ENCODE measurements at places on chromosomes 2 and 18. TPM values are rescaled to one million over a fixed set of nuclear protein-coding genes. Genes with fewer than 3 reads are reported as not detected.
A peak's percentile ranks its signal among the peaks of the same experiment; 100 is the strongest.

DNA sequence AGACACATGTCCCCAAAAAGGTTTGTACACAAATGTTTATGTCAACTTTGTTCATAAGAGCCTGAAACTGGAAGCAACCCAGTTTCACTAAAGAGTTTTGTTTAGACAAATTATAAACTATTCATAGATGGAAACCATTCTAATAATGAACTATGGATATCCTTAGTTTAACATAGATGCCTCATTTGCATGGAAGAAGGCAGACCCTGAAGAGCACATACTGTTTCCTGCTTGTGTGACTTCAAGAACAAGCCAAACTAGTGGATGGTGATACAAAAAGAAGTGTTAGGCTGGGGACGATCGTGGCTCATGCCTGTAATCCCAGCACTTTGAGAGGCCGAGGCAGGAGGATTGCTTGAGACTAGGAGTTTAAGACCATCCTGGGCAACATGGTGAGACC is 48.1 kb downstream of the ACOXL start:
- DNase-seq = no peak

GRCh38 chr18:44893045-44893706 is 212.5 kb downstream of the SETBP1 start:
- no peak for DNase-seq

PSMG2 gene
- total RNA-seq = 94.8 TPM

- peak; percentile 15 for DNase-seq
These were observed 133.5 kb upstream of the CDCA7 start for GRCh38 chr2:173221132-173221695.

DNA sequence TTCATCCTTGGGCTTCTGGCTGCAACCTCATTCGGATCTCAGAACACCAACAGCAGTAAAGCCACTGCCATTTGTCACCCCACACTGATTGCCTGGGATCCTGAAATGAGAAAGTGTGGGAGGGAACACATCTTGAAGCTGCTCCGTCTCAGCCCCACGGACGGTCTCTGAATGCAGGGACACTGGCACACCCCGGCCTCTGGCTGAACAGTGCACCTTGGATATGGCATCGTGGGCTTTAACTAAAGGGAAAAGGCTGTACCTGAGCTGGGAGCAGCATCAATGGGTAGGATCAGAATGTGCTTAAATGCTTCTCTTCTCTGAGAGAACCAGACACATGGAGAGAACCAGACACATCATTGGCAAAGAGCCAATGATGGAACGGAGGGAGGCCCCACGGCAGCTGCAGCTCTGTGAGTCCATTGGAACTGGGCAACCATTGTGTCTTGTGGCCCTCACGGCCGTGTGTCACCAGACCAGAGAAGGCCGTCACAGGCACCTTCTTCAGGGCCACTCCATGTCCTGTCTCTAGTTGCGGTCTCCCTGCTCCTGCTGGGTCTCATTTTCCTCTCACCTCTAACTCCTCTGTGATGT is 193.4 kb upstream of the MYT1L start:
- DNase-seq = no peak

DNA sequence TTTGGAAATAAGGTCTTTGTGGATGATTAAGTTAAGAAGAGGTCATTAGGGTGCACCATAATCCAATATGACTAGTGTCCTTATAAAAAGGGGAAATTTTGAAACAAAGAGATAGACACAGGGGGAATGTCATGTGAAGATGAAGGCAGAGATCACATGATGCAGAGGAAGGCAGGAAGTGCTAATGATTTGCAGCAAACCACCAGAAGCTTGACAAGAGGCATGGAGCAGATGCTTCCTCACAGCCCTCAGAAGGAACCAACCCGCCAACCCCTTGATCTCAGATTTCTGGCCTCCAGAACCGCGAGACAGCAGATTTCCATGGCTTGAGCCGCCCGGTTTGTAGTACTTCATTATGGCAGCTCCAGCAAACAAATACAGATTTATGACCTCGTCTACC is 17.4 kb upstream of the SMARCAL1 start:
- no peak for DNase-seq

UPP2 gene
- not detected for total RNA-seq

DNA sequence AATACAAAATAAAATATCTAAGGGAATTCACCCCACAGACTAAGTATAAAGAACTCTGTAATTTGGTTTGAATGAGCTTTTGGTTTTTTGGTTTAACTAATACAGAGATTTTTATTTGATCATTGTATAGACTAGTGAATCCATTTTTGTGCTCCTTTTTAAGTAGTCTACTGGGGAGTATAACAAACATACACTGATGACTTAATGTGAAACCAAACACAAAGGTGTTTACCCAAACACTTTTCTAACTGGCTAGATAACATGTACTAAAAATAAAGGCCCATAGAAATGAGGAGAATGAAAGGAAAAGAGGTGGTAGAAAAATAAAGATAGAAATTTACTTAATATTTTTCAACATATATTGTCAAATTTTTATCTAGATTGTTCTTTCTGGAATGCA is 146.0 kb downstream of the NRXN1 start:
- DNase-seq = no peak

CPO gene
- not detected for total RNA-seq

C1QL2 gene
- not detected for total RNA-seq

- DNase-seq = no peak
These were observed 3.8 kb downstream of the GBX2 start for GRCh38 chr2:236164201-236164924.

MSH2 gene
- 125 TPM for total RNA-seq

GPR45 gene
- total RNA-seq = not detected

DNA sequence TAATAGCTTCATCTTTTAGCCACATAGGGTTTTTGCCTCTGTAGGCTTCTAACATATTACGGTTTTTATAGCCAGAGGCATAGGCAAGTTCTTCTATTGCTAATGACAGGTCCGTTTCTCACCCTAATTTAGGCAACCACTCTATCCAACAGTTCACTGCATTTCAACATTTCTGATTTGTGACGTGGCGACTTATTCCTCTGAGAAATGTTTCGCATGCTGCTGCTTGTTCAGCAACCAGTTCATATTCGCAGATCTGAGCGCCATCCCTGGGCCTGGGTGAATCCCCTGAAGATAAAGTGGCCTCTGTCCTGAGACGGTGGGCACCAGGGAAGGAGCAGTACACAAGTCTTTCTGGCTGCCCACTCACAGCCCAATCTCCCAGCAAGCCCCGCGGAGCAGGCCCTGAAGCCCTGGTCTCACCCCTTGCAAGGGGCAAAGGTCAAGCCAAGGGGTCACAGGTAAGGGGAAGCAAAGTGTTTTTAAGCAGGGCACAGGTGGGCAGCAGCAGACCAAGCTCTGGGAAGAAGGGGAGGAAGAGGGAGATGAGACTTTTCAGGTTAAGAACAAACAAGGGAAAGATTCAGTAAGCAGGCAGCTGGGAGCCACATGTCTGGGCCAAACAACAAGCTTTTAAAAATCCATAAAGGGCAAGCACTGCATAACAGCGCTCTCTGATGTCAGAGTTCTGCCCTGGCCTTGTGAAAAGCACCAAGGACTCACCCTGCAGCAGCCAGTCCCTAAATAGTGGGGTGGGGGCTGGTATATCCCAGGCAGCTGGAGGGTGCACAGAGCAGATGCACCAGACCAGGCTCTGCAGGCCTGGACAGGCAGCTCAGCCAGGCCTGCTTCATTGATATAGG is 10.8 kb upstream of the COX7A2L start:
- DNase-seq = no peak

GRCh38 chr2:50753234-50753633 is 278.7 kb downstream of the NRXN1 start:
- DNase-seq = no peak

DNA sequence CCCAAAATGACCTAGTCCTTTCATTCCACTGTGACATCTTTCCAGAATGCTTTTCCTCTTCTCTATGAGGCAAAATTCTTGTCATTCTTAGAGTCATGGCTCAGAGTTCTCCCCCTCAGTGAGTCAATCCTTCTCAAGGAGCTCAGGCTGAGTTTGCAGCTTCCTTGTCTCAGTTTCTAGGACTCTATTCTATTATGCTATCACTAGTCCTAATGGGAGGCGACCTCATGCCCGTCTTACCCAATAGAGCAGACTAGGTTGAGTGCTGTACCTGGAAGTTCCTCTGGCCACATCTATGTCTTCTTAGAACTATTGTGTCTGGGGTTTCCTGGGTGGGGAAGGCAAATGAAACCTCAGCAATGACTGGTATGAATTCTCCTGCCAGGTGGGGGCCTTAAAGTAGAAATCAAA is 51.5 kb downstream of the HAUS1 start:
- no peak for DNase-seq

DNA sequence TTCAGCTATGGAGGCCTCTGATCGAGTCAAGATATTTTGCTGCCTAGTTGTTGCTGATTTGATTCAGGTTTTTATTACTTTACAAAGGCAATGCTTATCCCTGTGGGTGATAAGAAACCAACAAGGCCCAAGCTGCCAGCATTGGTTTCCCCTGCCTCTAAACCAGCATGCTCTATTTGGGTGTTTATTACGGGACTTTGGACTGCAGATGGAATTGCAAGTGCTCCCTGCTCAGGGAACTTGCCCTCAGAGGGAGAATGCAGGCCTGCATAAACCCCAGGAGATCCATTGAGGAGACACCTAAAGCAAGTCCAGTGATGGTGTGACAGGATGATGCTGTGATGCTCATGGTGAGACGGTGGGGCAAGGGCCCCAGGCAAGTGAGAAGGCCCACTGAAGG is 172.1 kb downstream of the VAPA start:
- DNase-seq = no peak

- DNase-seq = no peak
These were observed 10.2 kb upstream of the TEX261 start for GRCh38 chr2:71004857-71005256.

CHPF gene
- 79.6 TPM for total RNA-seq

SLC23A3 gene
- 0.38 TPM for total RNA-seq

DNA sequence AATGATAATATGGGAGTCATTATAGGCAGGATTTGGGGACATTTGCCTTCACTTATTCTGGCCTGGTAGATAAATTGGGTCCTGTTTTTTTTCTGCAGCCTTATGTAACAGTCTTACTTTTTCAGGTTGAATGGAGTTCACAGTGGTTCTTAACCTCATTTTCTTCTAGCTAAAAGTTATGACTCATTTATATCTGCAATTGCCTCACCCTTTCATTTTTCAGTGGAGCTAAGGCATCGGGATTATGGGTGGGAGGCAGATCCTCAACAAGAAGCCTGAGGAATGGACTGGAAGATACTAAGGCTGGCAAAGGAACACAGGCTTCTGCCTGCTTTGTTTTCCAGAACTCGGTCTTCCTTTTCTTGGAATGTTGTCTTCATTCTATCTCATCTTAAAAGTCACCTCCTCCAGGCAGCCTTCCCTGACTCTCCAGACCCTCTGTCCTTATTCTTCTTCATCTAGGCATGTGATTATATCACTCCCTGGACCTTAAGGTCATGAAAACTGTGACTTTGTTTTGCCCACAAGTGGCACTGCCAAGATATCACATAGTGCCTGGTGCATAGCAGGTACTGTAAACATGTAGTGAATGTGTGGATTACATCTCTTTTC is 41.0 kb upstream of the ACSL3 start:
- no peak for DNase-seq

DNA sequence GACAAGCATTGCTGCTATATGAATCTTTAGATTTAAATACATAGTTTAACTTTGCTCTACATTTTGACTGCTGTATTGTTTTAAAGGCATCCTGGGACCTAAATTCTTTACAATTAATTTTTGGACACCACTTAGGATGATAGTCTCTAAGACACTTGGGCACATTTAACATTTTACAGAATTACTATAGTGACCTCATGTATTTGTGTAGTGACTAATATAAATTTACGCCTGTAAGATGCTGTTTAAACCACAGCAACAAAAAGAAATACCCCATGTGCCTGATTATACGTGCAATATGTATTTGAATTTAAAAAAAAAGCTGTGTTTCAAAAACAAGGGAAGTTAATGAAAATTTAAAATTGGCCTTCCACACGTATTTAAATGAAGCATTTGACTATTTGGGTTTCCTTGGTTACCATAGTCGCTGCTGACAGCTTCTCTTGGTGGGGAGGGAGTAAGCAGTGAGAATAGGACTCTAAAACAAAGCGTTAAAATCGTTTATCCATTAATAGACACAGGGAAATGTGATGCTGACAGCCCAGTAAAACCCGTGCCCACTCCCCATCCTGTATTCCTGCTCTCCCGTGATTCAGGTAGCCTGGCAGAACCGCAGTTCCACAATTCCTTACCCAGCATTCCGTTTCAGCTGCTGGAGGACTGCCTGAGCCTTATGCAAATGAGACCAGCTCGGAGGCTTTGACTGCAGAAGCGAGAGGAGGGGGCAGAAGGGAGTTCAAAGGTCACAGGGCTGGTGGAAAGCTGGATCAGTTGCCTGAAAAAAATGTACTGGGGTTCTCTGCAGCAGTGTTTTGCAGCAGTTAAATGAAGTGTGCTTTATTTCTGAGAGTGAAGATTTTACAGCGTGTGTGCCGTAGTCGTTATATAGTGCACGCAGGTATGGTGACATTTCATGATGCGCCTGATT is 104.3 kb downstream of the CSRNP3 start:
- DNase-seq = peak; percentile 78

DNA sequence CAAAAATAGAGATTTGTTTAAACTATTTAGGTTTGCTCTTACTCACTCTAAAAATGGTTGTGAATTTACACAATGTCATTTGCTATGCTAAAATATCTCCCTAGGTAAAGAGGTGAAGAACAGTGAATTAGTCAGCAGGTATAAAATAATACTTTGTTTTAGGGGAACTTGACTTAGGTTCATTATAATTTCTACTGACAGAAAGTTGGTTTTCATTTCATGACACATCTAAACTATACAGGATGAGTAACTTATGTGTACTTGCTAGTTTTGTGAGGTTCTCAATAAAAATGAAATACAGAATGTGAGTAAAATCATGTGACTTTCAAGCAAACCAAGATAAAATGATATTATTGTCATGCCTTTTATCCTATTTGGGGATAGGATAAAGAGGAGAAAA is 66.0 kb downstream of the DIS3L2 start:
- DNase-seq = no peak

GRCh38 chr2:44237221-44237620 is 38.1 kb upstream of the SLC3A1 start:
- DNase-seq = no peak

DNA sequence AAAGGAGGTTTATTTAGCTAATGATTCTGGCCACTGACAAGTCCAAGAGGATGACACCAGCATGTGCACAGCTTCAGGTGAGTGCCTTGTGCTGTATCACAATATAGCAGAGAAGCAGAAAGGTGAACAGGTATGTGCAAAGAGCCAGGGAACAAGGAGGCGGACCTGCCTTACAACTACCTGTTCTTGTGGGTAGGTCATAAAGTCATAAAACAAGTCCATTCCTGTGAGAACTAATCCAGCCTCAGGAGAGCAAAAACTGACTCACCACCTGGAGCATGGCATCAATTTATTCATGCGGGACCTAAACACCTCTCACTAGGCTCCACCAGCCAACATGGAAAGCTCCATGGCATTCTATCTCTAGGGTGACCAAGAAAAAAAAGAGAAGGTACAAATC is 234.2 kb downstream of the ASXL3 start:
- no peak for DNase-seq

ADRA2B gene
- not detected for total RNA-seq

DNA sequence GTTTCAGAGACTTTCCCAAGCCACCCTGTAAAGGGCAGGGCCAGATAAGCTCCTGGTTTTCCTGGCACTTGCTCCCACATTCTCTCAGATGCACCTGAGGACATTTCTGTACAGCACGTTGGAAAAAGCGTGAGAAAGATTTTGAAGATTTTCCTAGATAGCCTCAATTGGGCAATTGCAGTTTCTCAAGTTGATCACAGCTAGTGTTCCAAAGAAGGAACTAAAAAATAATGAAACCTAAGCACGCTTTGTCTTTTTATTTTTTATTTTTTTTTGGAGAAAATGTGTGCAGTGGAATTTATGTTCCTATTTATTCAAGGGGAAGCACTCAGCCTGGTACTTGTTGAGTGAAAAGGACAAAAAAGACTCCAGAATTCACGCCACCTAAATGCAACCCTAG is 429.1 kb downstream of the RNF144A start:
- no peak for DNase-seq

Data from HepG2 (cell line).